ENCODE measurements at places on chromosomes 5 and 9.

GRCh38 chr9:116998305-116998704, 311.2 kb downstream of the TRIM32 start:
- no peak for DNase-seq

DNA sequence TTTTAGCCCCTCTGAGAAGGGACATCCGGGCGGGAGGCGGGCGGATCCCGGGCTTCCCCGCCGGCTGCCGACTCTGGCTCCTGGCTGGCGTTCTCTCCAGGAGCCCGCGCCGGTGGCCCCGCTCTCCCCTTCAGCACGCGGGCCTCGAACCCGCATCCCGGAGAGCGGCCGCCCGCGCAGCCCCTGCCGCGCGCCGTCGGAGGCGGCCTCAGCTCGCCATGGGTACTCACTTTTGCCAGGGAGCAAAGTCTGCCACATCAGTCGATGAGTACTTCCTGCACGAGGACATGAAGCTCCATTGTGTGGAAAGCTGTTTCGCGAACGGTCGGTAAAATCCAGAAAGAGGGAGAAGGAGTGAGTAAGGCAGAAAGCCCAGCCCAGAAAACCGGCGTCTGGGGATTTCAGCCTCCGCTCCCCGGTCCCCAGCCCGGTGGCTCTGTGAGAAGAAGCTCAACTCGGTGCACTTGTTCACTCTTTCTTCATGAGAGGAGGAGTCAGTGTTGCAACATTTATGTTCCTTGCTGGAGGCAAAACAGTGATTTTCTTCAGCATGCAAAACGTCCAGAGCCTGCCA, at the start of gene PRLR:
PRLR (minus strand) TSS at position 450 of the 574 bp plus-strand sequence. CDS start 140,867 bp downstream, outside the sequence.
- DNase-seq: peak; percentile 51

- DNase-seq: no peak
Measured at GRCh38 chr5:53930457-53930856, 370.0 kb downstream of the NDUFS4 start.

DNA sequence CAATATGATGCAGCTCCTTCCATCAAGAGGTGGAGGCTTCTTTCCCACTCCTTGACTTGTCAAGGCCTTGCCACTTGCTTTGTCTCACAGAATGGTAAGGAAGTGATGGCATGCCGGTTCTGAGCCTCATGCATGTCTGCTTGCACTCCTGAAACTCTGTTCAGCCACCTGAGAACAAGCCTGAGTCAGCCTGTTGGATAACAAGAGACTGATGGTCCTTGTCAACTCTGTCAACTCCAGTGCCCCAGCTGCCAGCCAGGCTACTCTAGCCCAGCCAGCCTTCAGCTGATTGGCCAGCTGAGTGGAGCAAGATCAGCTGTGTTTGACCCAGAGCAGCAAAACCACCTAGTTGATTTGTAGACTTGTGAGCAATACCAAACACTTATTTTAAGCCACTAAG, 4.4 kb upstream of the TENT4A start:
- no peak for DNase-seq

- DNase-seq: peak; percentile 30
Measured at GRCh38 chr9:121774715-121775613, 123.5 kb downstream of the DAB2IP start.

DNA sequence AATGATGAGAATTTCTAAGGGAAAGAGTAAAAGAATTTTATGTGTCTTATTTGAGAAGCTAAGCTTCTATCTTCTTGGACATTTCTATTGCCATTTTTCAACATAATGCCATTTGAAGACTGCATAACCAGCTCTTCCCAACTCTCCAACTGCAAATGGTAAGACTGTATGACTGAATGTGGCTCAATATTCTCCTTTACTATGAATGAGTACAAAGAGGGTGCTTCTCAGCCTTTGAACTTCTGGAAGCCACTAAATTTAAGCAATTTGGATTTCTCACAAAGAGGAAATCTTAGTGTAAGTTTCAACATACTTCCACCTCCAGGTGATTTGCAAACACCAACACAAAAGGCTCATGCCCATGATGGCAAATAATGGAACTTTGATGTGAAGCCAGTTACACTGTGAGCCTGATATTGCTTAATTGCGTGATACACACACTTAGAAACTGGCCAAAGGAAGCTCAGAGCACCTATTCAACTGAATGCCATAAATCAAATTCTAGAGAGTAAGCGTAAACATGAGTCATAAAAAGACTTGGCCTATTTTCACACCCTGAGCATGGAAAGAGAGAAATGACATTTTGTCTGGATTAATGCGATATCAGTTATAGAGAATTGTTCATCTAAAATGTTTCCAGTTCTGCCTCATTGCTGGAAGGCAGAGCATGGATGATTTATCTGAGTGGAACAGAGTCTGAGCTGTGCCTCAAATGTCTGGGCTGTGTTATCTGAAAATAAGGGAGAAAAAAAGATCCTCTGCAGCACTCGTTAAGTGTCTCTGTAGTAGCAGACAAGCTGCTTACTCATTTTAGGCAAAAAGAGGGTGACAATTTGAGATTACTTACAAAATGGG, 145.3 kb downstream of the PLK2 start:
- DNase-seq: no peak

DNA sequence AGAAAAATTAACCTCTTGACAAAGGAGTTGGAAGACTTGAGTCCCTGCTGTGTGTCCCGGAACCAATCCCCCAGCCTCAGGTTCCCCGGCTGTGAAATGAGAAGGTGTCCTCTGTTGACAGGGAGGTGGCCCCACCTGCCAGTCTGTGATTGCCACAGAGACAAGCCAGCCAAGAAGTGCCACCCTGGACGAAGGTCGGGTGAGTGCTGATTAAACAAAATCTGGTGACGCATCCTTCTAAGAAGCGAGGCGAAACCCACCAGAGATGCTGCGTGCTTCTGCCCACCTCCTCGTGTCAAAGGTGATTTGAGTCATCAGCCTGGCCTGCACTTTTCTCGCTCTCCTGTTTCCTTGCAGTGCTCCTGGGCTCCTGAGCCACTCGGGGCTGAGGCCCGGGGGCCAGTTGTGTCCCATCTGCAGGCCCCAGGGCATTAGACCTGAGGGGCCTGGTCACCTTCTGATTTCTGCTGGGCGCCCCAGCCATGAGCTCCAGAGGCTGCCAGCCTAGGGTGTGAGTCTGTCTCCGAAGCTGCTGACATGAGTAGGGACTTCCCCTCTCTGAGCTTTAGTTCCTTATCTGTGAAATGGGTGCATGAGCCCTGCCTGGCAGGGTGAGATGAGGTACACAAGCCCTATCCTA, 28.7 kb downstream of the NEK6 start:
- no peak for DNase-seq

DNA sequence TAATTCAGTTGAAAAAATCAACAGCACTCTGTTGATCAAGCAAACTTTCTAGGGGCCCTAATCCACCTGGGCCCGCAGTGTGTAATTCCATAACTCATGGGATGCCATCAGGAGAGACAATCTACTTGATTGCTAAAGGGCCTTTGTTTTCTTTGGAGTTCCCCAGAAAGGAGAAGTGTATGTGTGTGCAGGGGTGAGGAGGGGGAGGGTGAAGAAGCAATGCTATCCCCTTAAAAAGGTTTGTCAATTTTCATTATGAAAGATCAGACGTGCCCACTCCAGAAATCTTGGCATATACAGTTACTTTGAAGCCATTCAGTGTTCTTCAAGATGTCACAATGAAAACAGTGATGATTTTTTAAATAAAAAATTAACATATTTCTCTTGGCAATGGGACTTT, 6.2 kb downstream of the PARP8 start:
- DNase-seq: no peak

DNA sequence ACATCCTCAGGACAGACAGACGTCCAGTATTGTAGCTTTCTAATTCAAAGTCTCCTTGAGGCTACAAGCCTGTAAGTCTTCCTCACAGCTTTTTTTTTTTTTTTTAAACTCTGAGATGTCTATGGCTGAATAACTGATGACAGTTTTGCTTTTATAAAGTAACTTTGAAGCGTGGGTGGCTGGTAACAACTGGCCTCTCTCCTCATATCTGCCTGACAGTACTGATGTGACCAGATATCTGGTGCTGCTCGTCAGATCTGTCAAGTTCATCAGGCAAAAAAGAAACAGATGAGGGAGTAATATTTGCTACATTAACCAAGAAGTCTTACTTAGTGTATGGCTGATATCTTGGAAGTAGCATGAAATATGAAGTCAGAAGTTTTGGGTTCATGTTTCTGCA, 72.6 kb downstream of the GDNF start:
- DNase-seq: no peak

DNA sequence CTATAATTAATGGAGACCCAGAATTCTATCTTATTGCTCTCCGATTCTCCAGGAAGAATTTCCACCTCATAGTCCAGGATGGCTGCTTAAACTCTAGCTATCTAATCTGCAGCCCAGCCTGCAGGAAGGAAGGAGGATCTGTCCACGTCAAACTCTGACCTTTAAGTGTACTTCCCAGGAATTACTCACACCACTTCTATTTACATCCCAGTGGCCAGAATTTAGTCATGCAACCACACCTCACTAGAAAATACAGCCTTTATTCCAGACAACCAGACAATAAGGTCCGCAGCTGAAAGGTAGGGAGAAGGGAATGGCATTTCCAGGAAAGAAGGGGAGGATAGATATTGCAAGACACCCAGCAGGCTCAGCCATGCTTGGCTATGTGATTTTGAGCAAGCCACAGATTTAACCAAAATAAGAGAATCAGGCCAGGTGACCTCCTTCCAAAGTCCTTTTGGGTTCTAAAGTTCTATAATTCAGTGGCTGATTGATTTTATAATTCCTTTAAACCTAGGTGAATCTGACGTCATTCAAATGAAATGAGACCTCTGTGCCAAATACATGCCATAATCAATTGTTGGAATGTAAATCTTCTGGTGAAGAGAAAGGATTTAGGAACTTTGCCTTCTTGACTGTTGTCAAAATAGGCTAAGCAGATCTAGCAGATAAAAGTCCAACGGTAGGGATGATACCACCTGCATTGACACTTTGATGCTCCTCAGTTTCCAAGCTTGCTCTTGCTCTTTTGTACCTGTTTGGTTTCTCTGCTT, 3.7 kb upstream of the DENND1A start:
- no peak for DNase-seq

- DNase-seq: no peak
Measured at GRCh38 chr5:59767211-59767605, 126.3 kb downstream of the PDE4D start.

GRCh38 chr5:37717613-37718431, 122.0 kb downstream of the GDNF start:
- DNase-seq: no peak

- no peak for DNase-seq
Measured at GRCh38 chr9:4680173-4680525, 780 bp downstream of the CDC37L1 start.

DNA sequence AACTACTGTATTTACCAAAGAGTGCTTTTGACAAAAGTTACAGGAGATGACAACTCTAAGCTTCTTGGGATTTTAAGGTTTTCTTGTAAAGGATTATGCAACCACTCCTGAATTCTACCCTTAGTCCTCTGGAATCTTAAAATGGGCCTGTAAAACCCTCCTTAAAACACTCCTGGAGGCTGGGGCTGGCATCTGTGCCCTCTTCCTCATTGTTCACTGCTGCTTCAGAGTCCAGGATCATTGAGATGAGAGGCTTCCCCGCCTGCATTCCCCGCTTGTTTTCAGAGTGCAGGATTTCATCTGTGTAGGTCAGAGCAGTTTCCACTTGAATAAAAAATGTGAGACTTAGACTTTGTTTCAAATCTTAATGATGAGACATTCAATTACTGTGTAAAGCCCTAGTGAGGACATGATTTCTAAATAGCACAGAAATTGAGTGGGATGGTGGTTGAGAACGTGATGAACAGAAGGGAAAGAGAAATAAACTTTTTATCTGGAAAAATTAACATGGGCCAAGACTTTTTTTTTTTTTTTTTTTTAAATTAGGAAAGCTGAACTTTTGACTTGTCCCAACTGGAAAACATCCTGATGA, 40.4 kb downstream of the PCSK5 start:
- no peak for DNase-seq

DNA sequence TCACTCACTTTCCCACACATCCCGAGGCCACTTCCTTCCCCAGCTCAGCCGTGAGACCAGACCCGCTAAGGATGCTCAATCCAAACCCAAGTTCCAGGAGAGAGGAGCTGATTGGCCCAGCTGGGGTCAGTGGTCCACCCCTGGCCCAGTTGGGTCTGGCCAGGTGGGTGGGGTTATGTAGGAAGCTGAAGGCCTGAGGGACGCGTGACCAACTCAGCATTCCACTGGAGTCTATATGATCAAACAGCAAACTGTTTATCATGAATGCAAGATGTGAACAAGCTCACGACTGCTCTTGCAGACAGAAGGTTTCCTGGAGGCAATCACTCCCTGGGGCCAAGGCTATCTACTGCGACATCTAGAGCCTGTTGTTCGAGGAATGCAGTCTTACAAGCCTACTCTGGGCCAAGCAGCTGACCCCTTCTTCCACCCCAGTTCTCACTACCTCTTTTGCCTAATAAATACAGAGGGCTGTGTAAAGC, 4.9 kb upstream of the RAPGEF1 start:
- no peak for DNase-seq

- DNase-seq: no peak
Measured at GRCh38 chr5:172597755-172598155, 43.3 kb upstream of the NEURL1B start.

DNA sequence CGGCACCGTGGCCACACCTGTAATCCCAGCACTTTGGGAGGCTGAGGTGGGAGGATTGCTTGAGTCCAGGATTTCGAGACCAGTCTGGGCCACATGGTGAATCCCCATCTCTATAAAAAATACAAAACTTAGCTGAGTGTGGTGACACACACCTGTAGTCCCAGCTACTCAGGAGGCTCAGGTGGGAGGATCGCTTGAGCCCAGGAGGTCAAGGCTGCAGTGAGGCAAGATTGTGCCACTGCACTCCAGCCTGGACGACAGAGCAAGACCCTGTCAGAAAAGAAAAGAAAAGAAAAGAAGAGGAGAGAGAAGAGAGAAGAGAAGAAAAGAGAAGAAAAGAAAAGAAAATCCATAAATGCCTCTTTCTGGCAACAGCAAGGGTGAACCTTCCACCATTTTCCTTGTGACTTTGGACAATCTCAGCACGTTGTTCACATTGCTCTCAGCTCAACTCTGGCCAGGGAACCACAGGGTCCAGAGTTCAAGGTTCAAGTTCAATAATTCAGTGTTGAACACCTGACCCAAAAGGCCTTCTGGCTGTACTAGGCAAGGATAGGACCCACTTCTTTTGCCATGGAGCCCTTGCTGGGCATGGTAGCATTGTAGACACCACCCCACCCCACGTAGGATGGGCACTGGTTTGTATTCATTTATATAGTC, 14.6 kb upstream of the DUSP1 start:
- no peak for DNase-seq

- no peak for DNase-seq
Measured at GRCh38 chr9:97993000-97993399, 9.9 kb downstream of the ANP32B start.

- DNase-seq: no peak
Measured at GRCh38 chr9:92094655-92095054, 20.6 kb downstream of the SPTLC1 start.

Measured in aorta (tissue), 5 donors.